ENCODE measurements at places on chromosomes 12 and 14.

DNA sequence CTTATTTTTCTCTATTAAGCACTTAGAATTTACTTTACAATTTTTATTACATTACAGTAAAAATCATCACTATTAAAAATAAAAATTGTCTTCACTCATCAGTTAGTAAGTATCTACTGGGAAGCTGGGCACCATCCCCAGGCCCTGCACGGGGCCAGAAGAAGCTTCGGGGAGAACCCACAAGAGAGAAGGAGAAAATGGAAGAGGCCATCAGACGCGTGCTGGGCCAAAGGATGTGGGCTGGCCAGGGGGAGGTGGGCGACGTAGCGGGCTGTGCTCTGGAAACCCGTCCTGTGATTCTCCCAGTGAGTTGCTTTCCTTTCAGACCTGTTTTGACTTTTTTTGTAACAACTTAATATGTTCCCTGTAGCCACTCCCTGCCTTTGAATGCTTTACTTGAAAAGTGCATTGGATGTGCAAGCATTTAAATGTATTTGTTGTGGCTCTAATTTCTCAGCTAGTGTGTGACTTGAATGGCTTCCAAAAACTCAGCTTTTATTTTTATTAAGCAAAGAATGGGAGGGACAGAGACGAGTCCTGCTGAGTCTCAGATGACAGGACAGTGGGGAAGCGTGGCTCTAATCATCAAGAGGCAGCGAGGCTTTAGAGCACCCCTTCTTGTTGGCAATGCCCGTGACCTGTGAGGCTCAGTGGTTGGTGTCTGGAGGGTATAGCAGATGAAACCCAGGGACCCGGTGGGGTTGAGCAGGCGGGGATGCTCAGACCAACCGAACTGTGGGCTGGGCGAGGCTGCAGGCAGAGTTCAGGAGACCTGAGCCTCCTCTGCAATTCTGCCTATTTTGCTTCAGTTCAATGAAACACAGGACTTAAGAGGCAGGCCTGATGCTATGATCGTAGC, 38.8 kb downstream of the SYNE3 start:
- DNase-seq = no peak

DNA sequence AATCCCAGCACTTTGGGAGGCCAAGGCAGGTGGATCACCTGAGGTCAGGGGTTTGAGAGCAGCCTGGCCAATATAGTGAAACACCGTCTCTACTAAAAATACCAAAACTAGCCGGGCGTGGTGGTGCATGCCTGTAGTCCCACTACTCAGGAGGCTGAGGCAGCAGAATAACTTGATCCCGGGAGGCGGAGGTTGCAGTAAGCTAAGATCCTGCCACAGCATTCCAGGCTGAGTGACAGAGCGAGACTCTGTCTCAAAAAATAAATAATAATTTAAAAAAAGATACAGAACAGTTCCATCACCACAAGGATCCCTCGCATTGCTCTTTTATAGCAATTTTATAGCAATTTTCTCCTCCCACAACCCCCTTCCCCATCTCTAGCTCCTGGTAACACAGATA, 4.7 kb upstream of the PDE1B start:
- DNase-seq = no peak

DNA sequence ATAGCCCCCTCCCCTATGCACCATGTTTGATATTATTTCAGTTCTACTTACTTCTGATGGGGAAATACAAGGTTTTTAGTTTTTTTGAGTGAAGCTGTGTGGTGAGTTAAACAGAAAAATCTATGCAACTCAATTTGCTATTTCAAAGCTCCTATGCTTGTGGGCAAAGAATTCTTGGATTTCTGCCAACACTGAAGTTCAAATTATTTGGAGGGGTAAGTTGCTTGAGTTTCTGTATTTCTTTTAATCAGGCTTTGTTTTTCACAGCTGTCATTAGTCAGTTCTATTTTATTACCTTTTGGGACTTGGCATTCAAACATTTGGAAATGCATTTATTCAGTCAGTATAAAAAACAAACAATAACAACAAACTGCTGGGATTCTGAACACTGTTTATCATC, 407.5 kb upstream of the MGAT4C start:
- DNase-seq = no peak

DNA sequence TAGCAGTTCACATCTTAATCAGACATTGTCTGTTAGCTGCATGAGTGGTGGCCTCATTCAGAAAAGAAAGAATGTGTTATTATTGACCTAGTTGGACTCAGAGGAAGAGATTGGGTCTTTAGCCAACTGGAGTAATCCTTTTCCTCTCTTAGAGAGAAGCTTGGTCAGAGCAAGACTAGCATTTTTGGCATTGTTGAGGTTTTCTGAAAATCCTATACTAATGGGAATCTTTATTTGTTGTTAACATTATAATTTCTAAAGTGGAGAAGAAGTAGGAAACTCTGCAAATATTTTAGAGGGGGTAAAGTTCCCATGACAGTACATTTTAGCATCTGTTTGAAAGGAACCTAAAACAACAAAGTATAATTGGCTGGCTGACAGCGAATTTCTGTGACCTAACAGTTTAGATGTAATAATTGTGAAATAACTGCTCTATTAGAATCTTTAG, 9.7 kb downstream of the TOX4 start:
- no peak for DNase-seq

- DNase-seq = no peak
Observed at GRCh38 chr12:109923481-109924245, 23.6 kb downstream of the TCHP start.

GRCh38 chr14:73758392-73759182, 44.4 kb upstream of the PNMA1 start:
- peak; percentile 69 for DNase-seq

DNA sequence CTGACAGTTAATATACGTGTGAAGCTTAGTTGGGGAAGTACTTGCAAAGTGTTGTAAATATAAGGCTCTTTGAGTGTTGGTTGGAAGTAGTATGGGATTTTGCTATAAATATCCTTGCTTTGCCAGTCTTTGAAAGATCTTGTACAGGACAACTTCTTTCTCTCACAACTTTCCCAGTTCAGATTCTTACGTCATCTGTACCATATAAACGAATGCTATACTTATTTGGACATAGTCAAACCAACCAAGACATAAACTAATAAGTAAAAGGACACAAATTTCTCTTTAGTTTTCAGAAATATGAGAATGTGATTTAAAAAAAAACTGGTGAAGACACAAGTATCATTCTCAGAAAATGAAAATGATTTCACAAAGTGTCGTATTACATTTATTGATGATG, 153.1 kb upstream of the NPAS3 start:
- no peak for DNase-seq

- no peak for DNase-seq
Observed at GRCh38 chr12:10186299-10186698, 7.5 kb downstream of the TMEM52B start.

DNA sequence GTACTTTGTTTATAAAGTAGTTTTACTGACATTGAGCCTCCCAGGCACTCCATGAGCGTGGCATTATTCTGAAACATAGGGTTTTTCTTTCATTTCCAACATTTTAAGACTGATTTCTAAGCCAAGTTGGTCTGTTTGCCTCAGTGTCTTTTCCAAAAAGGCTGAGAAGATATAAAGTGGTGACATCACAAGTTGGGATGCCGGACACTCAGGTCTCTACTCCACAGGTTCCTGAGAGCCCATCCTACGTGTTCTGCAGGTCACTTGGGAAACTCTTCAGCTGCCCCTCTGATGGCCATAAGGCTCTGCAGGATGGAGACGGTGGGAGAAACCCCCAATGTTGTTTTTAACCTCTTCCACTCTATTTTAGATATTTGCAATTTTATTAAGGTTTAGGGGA, 6.0 kb downstream of the RFX4 start:
- DNase-seq = no peak

DNA sequence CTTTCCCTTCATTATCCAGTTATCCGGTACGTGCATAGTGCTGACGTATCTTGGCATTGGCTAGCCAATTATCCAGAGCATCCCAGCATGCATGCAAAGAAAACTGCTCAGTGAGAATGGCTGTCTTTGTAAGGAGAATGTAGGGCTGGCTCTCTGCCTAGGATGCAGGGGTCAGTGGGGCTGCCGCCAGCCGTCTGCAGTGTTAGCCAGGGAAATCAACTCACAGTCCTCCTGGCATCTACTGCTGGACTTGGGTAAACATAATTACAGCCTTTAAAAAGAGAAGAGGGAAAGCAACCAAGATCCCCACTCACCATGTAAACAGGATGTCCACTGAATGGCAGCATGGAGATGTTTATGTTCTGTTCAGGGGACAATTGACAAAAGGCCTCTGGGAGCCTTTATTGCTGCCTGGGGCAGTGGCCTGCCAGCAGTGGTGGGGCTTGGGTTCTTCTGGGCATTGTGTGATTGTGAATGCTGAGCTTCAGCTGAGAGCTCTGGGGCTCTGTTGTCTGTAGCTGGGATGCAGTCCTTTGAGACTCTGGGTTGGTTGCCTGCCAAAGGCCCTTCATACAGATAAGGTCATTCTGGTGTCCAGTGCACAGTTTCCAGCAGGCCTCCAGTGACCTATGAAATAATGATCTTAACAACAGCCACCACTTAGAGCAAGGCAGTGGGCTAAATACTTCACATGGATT, 121.8 kb downstream of the TBC1D30 start:
- no peak for DNase-seq

Measured in NCI-H2107 (cell line).